ENCODE measurements at places on chromosomes 11 and 22. TPM values are rescaled to one million over a fixed set of nuclear protein-coding genes. Genes with fewer than 3 reads are reported as not detected.

The PIWIL4 gene
- polyA plus RNA-seq = 0.98 TPM

The PNPLA3 gene
- not detected for polyA plus RNA-seq

The CCDC87 gene
- not detected for polyA plus RNA-seq

The CCDC188 gene
- not detected for polyA plus RNA-seq

The APOL3 gene
- polyA plus RNA-seq = 72.0 TPM

The BIK gene
- polyA plus RNA-seq = 2.8 TPM

The WNT7B gene
- not detected for polyA plus RNA-seq

The CDON gene
- 0.14 TPM for polyA plus RNA-seq

The ANGPTL5 gene
- polyA plus RNA-seq = not detected

The BRSK2 gene
- polyA plus RNA-seq = not detected

Data from naive thymus-derived CD8-positive, alpha-beta T cell (primary cell).